CD8-positive, alpha-beta T cell (primary cell): ENCODE measurements at places on chromosomes 12 and 14.

GRCh38 chr14:24880689-24881088, 169.3 kb downstream of the STXBP6 start:
- DNase-seq = no peak

DNA sequence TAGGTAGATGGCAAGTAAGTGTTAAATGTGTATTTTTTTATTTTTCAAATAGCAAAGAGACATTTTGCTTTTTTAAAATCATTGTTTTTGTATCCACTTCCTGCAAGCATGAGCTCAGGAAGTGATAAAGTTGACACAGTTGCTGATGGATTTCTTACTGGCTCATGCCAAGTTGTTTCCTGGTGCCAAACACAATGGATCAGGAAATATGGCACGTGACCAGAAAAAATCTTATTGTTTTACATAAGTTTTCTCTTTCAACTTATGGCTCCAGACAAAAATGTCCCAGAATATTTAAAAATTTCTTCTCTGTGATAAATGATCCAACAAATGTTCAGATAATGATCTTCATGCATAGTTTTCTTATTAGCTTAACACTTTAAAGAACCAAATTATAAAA, 1279.1 kb upstream of the FLRT2 start:
- DNase-seq = no peak

- DNase-seq = no peak
These were observed 13.5 kb downstream of the NCOR2 start for GRCh38 chr12:124553862-124554428.

DNA sequence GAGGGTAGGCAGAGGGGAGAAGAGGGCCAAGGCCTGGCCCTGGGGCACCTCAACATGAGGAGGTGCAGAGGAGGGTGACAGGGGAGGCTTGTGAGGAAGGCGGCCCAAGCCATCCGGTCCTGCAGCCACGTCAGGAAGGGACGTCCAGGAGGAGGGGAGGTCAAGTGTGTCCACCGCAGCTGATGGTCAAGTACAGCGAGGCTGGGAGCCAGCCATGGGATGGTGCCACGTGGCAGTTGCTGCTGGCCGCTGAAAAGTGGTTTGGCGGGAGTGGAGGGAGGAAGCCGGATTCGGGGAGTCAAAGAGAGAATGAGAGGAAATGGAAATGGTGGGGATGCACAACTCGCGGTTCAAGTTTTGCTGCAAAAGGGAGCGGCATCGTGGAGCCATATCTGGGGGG, 41.2 kb downstream of the PRIMA1 start:
- no peak for DNase-seq

DNA sequence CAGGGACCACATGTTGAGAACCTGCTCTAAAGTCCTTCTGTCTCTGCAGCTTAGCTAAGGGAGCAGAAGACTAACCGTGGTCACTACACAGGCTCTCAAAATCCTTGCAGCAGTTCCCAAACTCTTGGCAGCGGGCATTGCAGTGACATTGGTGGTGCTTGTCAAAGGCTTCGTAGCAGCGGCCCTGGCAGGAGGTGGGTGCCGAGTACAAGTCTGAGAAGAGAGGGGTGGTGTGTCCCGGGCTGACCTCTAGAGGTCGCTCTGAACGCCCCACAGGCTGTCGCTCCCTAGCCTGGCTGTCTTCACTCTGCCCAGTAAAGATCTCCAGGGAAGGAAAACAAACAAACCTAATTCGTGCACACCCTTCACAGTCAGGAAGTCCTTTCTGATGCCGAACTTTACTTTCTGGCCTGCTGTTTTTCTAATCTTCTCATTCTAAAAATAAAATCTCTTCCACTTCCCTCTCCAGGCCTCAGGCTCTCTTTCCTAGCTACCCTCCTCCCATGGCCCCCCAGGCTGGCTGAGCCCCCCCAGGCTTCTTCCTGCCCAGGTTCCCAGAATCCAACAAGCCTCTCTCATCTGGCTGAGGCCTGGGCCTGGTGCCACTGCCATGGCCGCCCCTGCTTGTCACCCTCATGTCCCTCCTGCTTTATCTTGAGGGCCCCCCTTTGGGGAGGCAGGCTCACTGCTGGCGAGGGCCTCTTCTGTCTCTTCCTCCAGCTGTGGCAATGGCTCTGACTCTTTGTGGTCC, 7.7 kb downstream of the ENDOU start:
- DNase-seq = peak; percentile 68

DNA sequence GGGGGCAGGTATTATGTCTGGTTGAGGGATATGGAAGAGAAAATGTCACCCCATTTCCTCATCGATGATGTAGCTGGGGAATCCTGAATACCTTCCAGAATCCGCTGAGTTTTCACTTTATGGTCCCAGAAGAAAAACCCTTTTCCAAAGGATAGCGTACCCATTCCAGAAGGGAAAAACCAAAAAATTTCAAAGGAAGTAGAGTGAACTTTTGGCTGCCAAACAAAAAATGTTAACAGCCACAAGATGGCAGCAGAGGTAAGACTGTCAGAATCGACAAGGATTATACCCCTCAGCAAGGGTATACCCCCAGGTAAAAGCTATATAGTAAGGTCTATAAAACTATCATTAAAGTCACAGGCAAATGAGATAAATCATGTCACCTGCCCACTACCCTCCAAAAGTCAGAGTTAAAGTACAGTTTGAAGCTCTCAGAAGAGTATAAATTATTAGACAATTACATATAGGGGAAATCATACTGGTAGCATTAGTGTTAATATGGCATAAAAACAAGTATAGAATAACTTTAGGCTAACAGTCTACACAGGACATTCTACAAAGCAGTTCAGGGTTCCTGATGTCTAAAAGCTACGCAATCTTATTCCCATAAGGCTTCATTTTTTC, 18.0 kb downstream of the ACIN1 start:
- no peak for DNase-seq

DNA sequence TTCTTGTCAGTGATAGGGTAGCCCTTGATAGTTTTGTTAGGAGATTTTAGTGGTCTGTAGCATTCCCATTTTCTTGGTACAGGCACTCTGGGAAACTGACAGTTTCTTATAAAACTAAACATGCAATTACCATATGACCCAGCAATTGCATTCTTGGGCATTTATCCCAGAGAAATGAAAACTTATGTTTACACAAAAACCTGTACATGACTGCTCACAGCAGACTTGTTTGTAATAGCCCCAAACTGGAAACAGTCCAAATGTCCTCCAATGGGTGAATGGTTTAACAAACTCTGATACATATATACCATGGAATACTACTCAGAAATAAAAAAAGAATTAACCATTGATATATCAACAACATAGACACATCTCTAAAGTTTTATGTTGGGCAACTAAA, 75.5 kb downstream of the BORCS5 start:
- no peak for DNase-seq

DNA sequence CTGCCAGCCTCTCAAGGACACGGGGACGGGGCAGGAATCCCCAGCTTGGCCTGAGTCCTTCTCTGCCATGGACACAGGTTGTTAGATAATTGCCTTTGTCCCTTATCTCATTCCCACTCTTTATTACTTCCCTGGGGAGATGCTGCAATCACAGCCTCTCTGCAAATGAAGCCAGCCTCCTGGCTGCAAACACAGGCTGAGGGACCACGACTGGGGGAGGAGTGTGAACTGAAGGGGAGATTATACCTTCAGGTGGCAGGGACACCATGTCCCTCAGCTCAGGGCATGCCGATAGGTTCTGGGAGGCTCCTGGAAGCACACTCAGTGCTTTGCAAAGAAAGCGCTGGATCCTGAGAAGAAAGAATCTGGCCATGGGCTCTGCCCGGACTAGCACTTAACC, 16.1 kb upstream of the CHGA start:
- no peak for DNase-seq

DNA sequence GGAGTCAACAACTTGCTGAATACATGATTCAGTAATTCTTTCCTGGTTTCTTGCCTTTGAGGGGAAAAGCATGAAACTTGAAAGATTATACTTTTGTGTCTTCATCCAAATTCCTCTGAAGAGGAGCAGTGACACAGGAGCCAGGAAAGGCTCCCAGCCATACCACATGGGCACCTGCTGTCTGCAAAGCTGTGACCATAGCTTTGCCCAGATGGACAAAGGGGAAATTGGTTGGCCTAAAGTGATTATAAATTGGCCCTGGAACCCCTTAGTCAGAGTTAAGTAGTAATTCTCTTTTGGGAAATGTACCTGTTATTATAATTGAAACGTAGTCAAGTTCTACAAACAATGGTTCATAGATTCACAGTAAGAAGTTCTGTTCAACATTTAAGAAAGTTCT, 44.3 kb upstream of the DCN start:
- no peak for DNase-seq

DNA sequence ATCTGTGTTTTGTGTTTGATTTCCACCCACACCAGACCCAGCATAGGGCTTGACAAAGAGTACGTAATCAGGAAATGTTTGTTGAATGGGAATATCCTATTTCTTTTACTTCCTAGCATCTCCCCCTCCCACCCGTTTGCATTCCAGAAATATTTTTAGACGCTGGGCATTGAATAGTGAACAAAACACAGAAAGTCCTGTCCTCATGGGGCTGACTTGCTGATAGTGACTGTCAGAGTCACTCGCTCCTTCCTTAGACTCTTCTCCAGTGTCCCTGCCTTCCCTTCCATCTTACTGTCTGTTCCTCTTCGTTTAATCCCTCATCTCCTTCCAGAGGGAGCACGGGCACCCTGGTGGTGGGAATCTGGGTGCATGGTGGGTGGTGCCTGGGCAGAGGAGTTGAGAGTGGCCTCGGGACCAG, 53.6 kb downstream of the SLC25A47 start:
- no peak for DNase-seq

DNA sequence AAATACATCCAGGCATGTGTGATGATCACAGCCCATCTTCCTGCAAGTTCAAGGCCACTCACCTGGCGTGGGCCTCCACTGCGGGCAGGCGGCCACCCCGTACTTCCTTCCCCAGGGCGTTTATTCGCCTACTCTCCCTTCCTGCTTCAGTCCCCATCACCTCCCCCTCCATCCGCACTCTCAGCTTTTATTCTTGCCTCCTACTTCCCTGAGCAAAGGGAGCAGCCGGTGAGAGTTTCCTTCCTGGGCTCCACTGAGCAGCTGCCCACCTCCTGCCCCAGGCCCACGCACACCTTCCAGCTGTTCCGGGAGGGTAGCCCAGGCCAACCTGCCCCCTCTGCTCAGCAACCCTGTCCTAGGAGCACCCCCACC, 4.1 kb downstream of the CYP46A1 start:
- no peak for DNase-seq

DNA sequence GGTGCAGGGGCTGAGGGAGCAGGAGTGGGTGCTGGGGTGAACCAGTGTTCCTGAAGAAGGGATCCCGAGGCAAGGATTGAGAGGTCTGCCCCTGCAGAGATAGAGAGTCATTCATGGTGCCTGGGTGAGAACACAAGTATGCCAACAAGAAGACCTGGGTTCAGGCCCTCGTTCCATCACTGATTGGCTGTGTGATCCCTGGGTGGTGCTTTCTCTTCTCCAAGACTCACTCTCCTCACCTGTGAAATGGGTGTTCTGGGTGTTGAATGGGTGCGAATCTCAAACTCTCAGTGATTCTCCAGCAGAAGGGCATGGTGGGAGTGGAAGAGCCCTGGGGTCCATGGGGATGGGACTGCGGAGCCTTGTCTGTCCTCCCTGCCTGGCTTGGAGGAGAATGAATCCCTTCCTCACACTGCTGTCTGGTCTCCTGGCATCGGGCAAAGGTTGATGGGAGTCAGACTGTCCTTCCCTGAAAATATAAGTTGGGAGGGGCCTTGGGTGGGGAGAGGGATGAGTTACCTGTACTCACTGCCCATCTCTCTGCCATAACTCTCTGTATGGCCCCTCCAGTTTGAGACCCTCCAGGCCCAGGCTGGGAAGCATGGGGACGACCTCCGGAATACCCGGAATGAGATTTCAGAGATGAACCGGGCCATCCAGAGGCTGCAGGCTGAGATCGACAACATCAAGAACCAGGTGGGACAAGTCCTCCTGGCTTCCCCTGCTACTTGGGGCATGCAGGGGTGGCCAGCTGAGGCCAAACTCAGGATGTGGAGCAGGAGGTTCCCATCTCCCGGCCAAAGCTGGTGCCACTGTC, 9.6 kb downstream of the KRT7 start:
- DNase-seq = no peak

DNA sequence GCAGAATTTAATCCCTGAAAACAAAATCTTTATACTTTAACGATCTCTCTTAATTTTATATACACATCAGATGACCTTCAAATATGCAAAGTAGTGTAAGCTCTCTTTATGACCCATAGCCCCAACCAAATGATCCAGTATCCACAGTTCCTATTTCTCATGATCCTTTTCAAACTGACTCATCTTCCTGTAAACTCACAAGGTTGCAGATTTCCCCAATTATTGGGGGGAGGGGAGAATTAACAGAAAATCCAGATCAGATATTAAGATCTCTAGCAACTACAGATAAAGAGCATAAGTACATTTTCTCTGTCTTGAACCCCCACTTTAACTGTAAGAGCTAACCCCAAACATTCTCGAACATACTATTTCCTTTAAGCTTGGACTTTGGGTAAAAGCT, 12.5 kb downstream of the GNS start:
- no peak for DNase-seq
